ENCODE measurements at places on chromosomes 7 and 10.

DNA sequence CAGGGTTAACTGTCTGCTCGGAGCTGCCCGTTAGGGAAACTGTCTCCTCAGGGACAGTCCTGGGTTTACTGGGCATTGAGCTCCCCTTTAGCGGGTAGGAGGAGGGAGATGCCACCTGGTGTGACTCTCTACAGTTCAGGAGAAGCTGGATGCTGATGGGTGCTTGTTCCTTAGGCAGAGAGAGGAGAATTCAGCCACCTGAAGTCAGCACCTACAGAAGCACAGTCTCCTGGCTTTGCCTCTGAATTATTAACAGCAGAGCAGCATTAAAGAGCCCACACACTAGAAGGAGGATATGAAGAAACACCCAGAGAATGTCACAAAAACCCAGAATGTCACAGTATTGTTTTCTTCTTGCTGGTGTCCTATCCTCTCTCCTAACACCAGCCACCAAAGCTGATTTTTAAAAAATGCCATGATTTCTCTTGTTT, 696 bp downstream of the GIMAP4 start:
- DNase-seq = no peak

DNA sequence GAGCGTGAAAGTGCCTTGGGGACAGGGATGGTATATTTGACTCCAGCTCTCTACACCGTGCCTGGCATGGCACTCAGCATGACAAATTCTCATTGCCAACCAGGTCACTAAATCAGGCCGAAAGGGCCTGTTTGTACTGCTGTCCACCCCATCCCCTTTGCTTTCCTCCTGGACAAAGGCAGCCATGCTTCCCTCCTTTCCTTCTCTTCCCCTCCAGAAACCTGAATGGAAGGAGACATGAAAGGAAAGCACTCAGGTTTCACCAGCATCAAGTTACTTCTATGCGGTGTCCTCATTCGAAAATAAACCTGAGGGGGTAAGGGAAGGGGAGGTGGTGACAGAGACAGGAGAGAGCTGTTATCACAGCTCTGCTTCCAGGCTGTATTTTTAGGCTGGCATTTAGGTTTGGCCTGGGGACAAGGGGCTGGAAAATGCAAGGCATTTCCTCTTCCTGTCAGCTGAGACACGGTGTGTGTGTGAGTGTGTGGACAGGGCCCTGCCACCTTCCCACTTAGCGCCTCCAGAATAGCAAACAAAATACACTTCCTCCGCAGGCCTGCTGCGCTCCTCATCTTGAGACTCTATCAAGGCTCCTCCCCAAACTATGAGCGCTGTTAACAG, 79.9 kb upstream of the COL13A1 start:
- DNase-seq = no peak

DNA sequence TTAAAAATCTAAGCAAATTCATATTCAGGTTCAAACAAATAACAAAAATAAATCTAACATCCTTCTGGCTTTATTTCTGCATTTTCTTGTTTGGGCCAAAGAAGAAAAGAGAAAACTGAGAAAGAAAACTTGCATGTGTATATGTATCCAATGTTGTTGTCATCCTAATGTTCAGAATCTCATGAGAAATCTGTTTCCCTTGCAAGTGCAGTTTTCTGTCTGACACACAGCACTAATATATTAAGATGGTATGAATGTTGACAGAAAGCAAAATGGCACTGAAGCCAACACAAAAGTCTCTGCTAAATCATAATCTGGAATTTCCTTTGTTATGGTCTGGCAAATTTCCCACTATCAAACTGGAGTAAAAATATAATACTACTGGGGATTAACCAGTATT, 235.9 kb downstream of the HGF start:
- DNase-seq = no peak

GRCh38 chr7:141158561-141158960, 84.7 kb downstream of the TMEM178B start:
- no peak for DNase-seq

DNA sequence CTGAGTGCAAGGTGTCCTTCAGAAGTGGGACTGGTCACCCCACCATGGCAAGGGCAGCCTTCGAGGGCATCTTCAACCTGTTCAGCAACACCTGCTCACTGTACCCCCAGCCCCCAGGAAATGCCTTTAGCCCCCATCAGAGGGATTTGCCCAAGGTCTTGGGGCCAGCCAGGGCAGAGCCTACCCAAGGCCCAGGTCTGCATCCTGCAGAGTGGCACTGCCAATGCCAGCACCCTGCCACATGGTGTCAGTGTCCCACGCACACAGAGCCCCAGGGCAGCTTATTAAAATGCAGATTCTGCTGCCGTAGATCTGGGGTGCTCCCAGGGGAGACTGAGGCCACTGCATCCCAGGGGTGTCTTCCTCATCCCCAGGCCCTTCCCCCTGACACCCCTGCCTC, 106.2 kb upstream of the KCTD7 start:
- no peak for DNase-seq

- DNase-seq = no peak
Measured at GRCh38 chr10:43251419-43252165, 15.3 kb downstream of the RASGEF1A start.

DNA sequence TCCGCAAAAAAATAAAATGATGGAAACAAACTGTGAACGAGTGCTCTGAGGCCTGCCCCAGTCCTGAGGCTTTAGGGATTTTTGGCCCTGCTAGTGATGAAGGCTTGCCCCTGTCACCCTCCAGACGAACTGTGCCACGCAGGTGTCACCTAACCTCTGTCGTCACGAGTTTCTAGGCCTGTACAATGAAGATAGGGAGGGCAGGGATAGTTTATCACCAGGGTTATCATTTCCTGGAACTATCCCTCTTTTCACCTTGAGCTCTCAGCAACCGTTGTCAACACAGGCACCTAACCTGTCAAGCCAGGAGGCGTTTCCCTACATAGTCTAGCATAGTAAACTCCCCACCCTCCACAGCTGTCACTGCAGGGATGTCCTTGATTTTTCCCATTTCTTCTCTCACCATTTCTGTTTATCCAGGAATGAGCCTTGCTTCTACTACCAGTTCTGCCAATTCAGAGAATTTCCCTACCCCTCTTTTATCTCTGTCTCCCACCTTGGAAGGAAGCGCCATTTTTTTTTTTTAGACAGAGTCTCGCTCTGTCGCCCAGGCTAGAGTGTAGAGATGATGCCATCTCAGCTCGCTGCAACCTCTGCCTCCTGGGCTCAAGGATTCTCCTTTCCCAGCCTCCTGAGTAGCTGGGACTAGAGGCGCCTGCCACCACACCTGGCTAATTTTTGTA, 2.2 kb upstream of the ACHE start:
- no peak for DNase-seq

DNA sequence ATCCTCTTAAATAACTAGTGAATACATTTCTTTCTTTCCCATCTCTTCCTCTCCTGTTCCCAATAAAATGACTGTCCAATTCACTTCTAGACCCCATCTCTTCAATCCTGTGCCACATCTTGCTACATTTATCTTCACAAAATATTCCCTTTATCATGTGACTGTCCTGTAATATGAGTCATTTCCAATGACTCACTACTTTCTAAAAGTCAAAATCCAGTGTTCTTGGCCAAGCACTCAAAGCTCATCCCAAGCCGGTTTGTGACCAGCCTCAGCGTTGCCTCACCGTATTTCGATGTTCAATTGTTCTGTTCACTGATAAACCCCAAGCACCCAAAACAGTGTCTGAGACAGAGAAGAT, 104.7 kb downstream of the PARD3 start:
- no peak for DNase-seq

- DNase-seq = no peak
Measured at GRCh38 chr7:92843034-92843760, 6.8 kb upstream of the CDK6 start.

- no peak for DNase-seq
Measured at GRCh38 chr10:24493165-24493564, 230.5 kb downstream of the ARHGAP21 start.

GRCh38 chr10:132468651-132469050, 68.9 kb upstream of the INPP5A start:
- no peak for DNase-seq

- DNase-seq = no peak
Measured at GRCh38 chr7:24409431-24410024, 125.5 kb downstream of the NPY start.

DNA sequence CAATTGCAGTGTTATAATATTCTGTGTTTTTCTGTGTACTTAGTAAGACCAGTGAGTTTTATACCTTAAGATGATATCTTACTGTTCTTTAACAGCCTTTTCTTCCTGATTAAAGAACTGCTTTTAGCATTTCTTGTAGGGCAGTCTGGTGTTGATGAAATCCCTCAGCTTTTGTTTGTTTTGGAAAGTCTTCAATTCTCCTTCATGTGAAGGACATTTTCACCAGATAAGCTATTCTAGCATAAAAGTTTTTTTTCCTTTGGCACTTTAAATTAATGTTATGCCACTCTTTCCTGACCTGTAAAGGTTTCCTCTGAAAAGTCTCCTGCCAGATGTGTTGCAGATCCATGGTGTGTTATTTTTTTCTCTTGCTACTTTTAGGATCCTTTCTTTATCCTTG, 1059.8 kb downstream of the LRMDA start:
- DNase-seq = no peak

DNA sequence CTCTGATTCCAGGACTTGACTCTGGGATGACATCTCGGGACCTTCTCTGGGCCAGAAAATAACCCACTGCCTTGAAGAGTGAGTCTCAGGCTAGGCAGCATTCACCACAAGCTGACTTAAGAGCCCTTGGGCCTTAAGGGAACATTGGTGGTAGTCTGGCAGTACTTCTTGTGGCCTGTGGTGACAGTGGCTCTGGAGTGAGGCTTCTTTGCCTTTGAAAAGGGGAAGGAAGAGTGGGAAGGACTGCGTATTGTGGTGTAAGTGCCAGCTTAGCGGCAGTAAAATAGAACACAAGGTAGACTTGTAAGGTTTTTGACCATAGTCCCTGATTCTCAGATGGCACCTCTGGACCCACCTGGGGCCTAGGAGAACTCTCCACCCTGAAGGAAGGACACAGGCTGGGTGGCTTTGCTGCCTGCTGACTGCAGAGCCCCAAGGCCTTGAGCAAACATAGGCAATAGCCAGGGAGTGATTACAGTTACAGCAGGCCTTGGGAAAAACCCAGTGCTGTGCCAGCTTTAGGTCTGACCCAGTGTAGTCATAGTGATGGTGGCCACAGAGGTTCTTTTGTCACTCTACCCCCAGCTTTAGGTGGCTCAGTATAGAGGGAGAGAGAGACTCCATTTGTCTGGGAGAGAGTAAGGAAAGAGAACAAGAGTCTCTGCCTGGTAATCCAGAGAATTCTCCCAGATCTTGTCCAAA, 483.9 kb downstream of the SH2D4B start:
- no peak for DNase-seq

- DNase-seq = no peak
Measured at GRCh38 chr10:31263903-31264302, 55.1 kb upstream of the ZEB1 start.

- no peak for DNase-seq
Measured at GRCh38 chr10:127715782-127716378, 21.1 kb upstream of the FOXI2 start.

DNA sequence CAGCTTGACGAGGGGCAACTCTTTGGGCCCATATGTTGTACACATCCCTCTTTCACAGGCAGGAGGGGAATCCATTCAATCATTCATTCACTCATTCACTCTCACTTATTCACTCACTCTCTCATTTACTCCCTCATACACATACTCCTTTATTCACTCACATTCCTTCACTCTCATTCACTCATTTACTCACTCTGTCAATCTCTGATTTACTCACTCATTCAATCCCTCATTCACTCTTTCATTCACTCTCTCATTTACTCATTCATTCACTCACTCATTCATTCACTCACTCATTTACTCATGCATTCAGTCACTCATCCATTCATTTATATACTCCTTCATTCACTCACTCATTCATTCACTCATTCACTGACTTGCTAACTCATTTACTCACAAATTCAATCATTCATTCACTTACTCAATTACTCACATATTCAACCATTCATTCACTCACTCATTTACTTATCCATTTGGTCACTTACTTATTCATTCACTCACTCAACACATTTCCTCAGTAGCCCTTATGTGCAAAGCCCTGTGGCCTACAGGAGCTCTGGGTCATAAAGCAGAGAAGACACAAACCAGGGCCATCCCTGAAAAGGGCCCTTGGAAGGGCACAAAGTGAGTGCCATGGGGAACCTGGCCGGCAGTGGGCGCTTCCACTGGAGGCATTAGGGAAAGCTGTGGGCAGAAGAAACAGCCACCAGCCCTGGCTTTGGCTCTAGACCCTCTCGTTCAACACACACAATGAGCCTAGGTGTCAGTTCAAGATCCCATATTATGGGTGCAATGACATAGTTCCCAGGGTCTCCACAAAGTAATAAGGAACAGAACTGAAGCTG, 26.0 kb downstream of the HIP1 start:
- DNase-seq = no peak

GRCh38 chr7:32900433-32900995, 9.0 kb upstream of the KBTBD2 start:
- no peak for DNase-seq

DNA sequence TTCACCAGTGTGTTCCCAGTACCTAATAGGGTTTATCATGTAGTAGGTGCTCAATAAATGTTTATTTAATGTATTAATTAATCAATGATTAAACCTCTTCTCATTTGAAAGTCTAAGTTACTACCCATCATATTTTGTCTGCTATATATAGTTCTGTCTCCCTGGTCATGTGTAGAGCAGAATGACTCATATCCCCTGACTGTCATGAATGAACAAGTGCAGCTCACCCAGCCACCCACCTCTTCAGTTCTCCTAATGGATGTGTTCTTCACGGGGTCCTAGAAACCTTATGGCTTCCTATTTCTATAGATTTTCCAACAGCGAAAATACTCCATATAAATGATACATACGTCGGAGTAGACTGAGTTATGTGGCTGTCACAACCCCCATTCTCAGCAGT, 64.5 kb downstream of the HIF1AN start:
- no peak for DNase-seq

DNA sequence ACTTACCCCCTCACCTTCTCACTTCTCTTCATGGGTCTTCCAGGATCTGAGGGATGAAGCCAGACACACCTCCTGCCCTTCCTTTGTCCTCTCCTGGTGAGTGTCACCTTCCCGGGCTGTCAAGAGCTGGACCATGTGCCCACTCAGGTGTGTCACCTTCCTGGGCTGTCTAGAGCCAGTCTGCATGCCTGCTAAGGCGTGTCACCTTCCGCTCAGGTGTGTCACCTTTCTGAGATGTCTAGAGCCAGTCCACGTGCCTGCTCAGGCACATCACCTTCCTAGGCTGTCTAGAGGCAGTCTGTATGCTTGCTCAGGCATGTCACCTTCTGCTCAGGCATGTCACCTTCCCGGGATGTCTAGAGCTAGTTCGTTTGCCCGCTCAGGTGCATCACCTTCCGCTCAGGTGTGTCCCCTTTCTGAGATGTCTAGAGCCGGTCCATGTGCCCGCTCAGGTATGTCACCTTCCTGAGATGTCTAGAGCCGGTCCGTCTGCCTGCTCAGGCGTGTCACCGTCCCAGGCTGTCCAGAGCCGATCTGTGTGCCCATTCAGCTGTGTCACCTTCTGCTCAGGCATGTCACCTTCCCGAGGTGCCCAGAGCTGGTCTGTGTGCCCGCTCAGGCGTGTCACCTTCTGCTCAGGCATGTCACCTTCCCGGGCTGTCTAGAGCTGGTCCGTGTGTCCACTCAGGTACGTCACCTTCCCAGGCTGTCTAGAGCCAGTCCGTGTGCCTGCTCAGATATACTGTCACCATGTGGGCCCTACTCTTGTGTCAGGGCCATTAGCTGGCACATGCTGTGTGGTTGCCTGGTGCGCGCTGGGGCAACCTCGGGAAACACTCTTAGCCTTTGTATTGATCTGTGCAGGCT, 245.3 kb downstream of the EBF3 start:
- no peak for DNase-seq

Data from thoracic aorta (tissue), 2 donors.